HFFc6 (cell line): ENCODE measurements at places on chromosomes 7 and 10. TPM values are rescaled to one million over a fixed set of nuclear protein-coding genes. Genes with fewer than 3 reads are reported as not detected.
A peak's percentile ranks its signal among the peaks of the same experiment; 100 is the strongest.

C7orf33 gene
- total RNA-seq = not detected in 3 replicates

CLDN4 gene
- total RNA-seq = 0.05 and 0.34 TPM in 2 replicates

GRCh38 chr10:1468811-1469210, 268.5 kb downstream of the ADARB2 start:
- DNase-seq = no peak

ENKUR gene
- total RNA-seq = 0.24 to 0.30 TPM in 2 of 3 replicates, not detected in the other

OGDHL gene
- total RNA-seq = 0.08 and 0.17 TPM in 2 replicates

- no peak for DNase-seq
Observed at GRCh38 chr7:102849079-102849478, 63.7 kb upstream of the LRRC17 start.

DNA sequence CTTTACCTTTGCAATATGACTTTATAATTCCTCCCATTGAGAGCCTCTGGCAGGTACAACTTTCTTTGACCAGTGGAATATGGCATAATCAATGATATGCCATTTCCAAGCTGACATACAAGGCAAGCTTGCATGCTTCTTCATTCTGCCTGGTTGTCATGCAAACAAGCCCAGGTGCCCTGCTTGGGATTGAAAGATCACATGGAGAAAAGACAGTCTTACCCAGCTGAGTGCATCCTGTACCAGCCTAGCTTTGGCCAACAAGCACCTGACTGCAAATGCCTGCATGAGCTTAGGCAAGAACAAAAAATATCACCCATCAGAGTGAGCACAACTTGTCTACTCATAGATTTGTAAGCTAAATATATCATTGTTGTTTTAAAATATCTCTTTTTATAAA, 82.9 kb upstream of the KCND2 start:
- no peak for DNase-seq

- DNase-seq = no peak
Observed at GRCh38 chr10:25824050-25824449, 110.0 kb upstream of the MYO3A start.

- DNase-seq = no peak
Observed at GRCh38 chr10:16886031-16886430, 68.8 kb upstream of the RSU1 start.

DNA sequence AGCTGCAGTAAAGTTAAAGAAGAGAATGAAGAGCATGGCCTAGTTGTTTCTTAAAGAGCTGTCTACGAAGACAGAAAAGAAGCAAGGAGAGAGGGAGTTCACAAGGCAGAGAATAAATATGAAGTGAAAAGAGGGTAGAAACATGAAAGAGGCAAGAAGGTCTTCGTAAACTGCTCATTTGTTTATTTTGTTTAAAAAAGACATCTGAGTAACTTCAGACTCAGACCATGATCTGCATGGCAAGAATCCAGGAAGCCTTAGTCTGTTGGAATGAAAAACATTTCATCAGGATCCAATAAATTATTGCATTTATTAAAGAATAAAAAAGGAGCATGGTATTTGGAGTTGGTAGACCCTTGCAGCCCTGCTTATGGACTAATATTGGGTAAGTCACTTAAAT, 151.1 kb downstream of the SEM1 start:
- no peak for DNase-seq

DNA sequence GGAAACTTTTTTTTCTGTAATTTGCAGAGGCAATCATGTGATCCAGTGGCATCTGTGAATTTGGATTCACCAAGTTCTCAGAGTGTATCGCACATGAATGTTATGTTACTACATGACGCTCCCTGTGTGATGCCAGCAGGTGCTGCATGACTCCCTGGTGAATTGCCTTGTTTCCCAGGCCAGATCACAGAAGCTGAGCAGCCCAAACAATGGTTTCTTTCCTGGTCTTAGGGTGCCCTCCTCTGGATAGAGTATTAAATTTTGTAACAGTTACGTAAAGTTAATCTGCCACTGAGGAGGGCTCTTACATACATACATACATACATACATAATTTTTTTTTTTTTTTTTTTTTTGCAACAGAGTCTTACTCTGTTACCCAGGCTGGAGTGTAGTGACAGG, 3.6 kb downstream of the ZSCAN21 start:
- peak; percentile 77 for DNase-seq

AKR1D1 gene
- total RNA-seq = not detected in 3 replicates

SUN3 gene
- 2.1 TPM in 1 of 3 replicates, not detected in the others for total RNA-seq

GRCh38 chr7:99493823-99494222, 6.3 kb downstream of the ZNF394 start:
- no peak for DNase-seq

DNA sequence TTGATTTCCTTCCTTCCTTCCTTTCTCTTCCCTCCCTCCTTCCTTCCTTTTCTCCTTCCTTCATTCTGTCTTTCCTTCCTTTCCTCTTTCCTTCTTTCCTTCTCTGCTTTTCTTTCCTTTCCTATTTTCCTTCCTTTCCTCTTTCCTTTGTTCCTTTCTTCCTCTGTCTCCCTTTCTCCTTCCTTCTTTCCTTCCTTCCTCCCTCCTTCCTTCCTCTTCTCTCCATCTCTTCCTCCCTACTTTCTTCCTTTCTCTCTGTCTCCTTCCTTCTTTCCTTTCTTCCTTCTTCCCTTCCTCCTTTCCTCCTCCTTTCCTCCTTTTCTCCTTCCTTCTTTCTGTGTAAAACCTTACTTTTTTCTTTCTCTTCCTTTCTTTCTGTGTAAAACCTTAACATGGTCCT, 32.3 kb upstream of the NPTX2 start:
- no peak for DNase-seq

DNA sequence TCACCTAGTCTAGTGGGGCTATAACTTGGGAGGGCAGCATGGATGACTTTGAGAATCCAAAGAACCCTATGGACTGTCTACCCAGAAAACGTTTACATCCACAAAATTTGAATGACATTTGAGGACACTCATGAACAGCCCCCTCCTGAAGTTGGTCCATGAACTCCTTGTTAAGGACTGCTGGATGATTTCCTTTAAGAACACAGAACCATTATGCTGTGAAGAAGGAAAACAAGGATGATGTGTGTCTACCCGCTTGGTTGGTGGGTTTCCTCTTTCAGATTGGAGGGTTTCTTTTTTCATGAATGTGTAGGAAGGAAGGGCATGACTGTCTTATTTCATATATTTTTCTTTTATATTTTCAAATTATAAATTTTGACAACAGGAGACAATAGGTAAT, 58.3 kb downstream of the ARID5B start:
- no peak for DNase-seq
